ENCODE measurements at places on chromosomes 2 and 18.

DNA sequence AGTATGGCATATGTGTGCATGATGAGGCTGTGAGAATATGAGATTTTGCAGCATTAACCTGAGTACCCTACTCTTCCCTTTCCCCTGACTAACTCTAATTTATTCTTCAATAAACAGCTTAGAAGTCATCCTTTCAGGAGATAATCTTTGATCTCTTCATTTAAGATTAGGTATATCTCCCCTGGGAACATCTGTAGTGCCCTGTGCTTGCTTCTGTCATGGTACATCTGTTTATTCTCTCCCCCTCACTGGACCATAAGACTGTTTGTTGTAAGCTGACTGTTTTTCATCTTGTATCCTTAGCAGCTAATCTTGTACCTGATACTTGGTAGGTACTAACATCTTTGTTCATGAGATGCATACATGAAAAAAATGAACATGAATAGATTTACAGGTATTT lies 83.1 kb downstream of the MBD5 start:
- no peak for DNase-seq

- no peak for DNase-seq
Measured at GRCh38 chr2:19474128-19474527, 115.7 kb upstream of the OSR1 start.

GRCh38 chr18:58541789-58542425 lies 87.0 kb downstream of the ALPK2 start:
- no peak for DNase-seq

DNA sequence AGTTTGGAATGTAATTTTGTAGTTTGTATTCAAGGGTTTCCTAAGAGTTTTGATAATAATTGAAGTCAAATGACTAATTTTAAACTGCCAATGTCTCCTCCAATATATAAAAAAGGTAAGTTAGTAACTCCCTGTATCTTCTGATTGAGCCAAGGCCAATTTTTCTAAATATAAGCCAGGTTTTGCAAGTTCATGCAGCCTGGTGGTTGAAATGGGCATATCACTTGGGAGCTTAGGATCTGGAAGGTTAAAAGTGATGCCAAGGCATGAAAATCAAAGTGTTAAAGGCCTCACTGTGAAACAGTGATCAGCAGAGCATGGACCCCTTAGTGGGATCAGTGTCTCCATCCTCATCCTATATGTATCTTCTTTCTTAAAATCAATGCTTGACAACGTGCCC lies 60.5 kb downstream of the MERTK start:
- no peak for DNase-seq

All from activated CD4-positive, CD25-positive, alpha-beta regulatory T cell treated with anti-CD3 and anti-CD28 coated beads, Interleukin-2, amount 50 U/mL, for 72 hours (primary cell).